ENCODE measurements at places on chromosomes 1 and 21. TPM values are rescaled to one million over a fixed set of nuclear protein-coding genes. Genes with fewer than 3 reads are reported as not detected.

GRCh38 chr21:35438643-35439404 lies 389.7 kb upstream of the RUNX1 start:
- peak; percentile 35 for DNase-seq

Gene LAPTM5
- total RNA-seq = 0.21 TPM

DNA sequence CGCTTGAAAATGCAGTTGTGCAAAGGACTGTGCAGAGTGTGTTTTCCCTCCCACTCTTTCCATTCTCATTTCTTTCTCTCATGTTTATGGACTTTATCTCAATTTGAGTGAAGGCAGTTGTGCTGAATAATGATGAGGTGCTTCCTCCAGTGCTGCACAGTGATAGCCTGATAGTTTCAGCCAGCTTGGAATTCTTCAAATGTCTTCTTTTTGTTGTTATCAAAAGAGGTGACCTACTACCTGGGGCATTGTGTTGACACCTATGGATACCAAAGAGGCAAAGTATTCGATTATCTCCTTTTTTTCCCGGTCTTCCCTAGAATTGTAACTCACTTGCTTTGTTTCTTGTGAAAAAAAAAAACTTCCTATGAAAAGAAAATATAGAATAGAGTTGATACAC lies 132.6 kb upstream of the ESRRG start:
- no peak for DNase-seq

Gene ATP5PO
- 436 TPM for total RNA-seq

DNA sequence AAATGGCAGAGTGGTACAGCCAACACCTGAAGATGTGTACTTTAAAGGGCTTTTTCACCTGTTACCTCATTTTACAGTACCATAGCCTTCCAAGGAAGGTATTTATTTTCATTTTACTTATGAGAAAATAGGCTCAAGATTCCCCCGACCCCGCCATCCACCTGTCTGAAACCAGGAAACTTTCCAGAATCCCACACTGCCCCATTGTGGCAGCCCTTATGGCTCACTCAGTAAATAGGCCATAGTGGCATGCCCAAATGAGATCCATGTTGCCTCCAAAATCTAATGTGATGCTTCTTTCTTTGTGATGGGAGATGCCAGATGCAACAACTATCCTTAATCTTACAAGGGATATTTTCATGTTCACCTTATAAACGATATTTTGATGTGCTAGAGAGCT lies 97.8 kb downstream of the EBNA1BP2 start:
- no peak for DNase-seq

- DNase-seq = peak; percentile 12
Observed at GRCh38 chr1:52159033-52159789, 17.3 kb downstream of the ZFYVE9 start.

DNA sequence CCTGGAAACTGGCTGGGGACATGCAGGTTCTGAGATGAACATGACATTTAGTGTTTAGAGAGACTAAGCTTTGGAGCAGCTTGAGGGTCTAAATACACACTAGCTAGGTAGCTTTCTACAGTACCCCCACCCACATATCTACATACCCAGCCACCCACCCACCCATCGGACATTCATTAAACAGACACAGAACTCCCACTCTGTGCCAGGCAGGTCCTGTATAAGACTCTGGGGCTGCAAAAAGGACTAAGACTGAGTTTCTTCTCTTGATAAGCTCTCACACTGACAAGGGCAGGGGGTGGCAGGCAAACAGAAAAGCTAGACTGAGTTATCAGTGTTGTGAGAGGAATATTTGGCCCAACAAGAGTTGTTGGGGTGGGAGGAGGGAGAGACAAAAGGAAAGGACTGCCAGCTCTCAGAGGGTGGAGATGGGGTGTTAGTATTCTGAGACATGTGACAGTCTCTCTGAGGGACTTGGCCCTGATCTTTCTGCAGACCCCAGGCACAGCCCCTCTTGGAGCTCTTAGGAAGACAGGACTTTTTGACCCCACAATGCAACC lies 6.8 kb downstream of the MAP7D1 start:
- DNase-seq = no peak

DNA sequence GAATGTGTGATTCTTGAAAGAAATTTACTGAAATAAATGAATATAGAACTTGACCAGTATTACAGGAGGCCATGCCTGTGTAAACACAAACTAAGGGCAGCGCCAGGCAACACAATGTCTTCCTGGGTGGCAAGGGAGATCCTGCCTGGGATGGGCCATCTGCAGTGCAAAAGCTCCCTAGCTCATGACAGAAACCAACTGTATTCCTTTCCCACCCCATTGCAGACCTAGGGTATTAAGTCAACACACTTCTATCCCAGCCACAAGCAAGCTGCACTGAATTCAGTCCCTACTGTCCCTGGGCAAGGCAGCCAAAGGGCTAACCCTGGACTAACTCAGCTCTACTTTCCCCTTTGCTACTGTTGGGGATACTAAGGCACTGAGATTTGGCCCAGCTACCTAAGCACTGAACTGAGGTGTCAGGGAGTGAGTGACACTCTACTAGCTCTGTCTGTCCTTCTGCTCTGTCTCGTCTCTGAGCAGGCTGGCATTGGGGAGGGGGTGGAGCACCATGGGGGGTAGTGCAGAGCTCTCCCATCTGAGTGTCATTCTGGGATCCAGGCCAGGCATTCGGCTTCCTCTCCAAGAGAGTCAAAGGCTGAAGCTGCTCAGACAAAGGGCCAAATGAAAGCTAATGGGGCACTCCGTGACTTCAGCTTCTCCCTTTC lies 2.5 kb downstream of the INKA2 start:
- peak; percentile 76 for DNase-seq

Gene KLHDC7A
- total RNA-seq = not detected

DNA sequence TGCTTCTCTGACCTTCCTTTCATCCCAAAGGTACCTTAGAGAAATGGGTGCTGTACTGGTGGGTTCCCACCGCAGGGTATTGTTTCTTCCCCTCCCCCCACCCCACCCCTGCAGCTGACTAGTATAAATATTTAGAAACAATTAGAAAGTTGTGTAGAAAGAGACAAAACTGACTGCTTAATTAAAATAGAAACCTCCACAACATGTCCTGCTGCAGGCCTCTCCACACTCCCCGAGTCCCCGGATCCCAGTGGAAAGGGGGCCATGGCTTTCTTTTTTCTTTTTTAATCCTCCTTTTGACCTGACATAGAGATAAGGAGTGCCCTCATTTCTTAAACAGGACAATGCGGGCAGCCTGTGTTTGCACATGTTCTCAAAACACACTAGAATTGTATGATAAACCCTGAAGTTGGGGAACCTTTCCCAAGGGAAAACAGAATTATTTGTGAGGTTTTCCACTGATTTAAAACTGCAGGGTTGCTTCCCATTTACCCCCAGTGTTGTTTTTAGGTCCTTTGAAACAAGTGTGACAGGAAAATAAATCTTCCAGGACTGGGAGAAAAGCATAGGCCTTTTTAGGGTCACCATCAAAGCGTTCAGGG lies 1.7 kb downstream of the RHOU start:
- no peak for DNase-seq

- no peak for DNase-seq
Observed at GRCh38 chr1:62341089-62341488, 21.9 kb upstream of the KANK4 start.

Gene RUNX3
- 5.6 TPM for total RNA-seq

GRCh38 chr1:12229386-12229834 lies 420 bp upstream of the VPS13D start:
- no peak for DNase-seq

DNA sequence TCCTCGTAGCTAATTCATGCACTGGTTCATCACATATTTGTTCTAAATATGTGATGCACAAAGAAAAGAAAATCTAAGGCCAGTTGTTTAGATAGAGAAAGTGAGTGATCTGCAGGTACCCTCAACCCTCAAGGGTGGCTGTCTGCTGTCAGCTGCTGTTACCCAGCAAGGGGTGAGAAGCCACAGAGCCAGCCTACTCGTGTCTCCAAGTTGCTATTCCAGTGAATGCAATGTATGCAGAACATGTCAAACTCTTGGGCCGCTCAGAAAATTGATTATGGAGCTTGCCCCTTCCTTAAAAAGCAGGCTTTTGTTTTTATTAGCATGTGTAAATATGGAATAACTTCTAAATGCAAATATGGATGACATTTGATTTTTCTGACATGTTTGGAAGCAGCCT lies 336.3 kb upstream of the ST6GALNAC5 start:
- DNase-seq = no peak

GRCh38 chr1:14599800-14600199 lies 1.3 kb downstream of the KAZN start:
- DNase-seq = no peak

Gene NOS1AP
- total RNA-seq = not detected

DNA sequence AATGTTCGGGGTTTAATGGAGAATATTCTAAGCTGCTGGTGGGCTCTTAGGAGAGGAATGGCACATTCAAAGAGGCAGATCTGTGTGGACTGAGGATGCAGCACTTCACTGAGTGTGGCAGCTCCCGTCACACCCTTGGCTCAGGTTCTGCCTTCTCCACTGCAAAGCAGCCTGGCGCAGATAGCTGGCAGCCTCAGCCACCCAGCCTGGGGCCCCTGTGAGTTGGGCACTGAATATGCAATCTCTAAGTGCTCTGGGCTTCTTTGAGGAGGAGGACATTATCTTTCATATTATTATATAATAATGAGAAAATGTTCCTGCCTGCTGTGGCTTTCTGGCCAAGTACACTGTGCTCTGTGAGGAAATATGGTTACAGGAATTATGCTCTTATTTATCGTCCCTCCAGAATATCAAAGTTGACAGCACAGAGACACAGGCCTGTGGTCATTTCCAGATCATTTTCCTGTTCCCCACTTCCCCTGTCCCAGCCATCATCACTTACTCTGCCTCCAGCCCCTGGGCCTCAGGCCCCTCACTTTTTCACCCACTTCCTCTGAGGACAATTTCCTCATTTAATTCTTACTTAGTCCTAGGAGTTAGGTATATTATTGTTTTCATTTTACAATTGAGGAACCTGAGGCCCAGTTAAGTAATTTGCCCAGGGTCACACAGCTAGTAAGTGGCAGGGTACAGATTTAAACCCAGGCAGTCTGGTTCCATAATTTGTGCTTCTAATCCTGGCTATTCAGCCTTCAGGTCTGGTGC lies 53.6 kb downstream of the MAB21L3 start:
- no peak for DNase-seq

- DNase-seq = no peak
Observed at GRCh38 chr1:200873116-200873670, 412 bp downstream of the GPR25 start.

Gene PHTF1
- total RNA-seq = 93.0 TPM

Gene KRTAP19-3
- not detected for total RNA-seq

GRCh38 chr1:155910621-155911121 lies 478 bp downstream of the RIT1 start:
- DNase-seq = peak; percentile 41
